GM23248 (cell line): ENCODE measurements at places on chromosomes 2 and 18.

DNA sequence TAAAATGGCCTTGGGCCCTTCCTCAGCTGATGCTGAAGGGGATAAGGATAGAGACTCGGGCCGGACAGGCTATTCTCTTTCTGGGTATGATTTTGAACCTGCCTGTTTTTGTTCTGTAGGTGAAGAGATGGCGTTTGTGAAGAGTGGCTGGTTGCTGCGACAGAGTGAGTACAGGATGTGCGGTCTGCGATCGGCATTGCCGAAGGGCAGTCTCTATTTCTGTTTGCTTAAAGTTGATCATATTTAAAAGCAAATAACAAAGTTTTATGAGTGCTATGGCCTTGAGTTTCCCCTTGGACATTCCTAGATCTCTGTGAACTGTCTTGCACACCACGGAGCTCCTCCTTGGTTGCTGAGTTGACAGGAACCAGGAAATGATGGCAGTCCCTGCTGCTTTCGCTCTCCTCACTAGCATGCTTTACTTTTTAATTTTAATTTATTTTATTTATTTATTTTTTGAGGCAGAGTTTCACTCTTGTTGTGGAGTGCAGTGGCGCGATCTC, 15.7 kb downstream of the PLEKHB2 start:
- H3K27ac ChIP-seq = no peak overlapping the region
- H3K4me3 ChIP-seq = no peak overlapping the region
- peaks cover 8% of the 10 kb centered on the region; the same call in 1 of the 2 replicates for H3K36me3 ChIP-seq
- no peaks in the 10 kb centered on the region for H3K27me3 ChIP-seq
- DNase-seq = no peak

- no peaks in the 10 kb centered on the region for H3K27me3 ChIP-seq
- no peak for DNase-seq
- H3K27ac ChIP-seq = no peak overlapping the region
- H3K4me1 ChIP-seq = no peaks in the 10 kb centered on the region
Measured at GRCh38 chr18:35186291-35187034, 54.4 kb upstream of the ZNF397 start.

GRCh38 chr2:118857677-118858484, 10.4 kb upstream of the EN1 start:
- DNase-seq = no peak
- no peak overlapping the region for H3K4me3 ChIP-seq
- peaks cover 18% of the 10 kb centered on the region for H3K27me3 ChIP-seq

DNA sequence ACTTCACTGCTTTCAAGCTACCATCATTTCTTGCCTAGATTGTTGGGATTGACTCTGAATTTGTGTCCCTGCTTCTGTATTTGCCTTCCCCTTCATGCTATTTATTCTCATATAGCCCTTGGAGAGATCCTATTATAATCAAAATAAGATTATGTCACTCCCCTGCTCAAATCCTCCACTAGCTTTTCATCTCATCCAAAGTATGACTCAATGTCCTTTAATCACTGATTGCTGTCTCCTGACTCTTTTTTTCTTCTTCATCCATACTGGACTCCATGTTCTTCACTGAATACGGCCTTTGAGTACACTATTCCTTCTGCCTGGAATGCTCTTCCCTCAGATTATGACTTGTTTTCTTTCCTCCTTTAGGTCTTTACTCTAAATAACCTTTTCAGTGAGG, 5.0 kb downstream of the RBKS start:
- H3K4me3 ChIP-seq = 0 out of 2 replicates have a peak overlapping the region, but pooled peaks have one; percentile 2
- H3K27me3 ChIP-seq = no peaks in the 10 kb centered on the region
- peak; percentile 54 for DNase-seq
- H3K4me1 ChIP-seq = peaks cover 42% of the 10 kb centered on the region
- H3K27ac ChIP-seq = peak overlapping the region; percentile 49

GRCh38 chr2:49241501-49241900, 87.2 kb upstream of the FSHR start:
- peak; percentile 20 for DNase-seq
- no peak overlapping the region for H3K27ac ChIP-seq
- H3K4me3 ChIP-seq = no peak overlapping the region
- H3K36me3 ChIP-seq = no peaks in the 10 kb centered on the region
- H3K4me1 ChIP-seq = no peaks in the 10 kb centered on the region
- H3K27me3 ChIP-seq = no peaks in the 10 kb centered on the region

GRCh38 chr2:6212491-6212890, 520.3 kb downstream of the SOX11 start:
- H3K4me1 ChIP-seq = no peaks in the 10 kb centered on the region
- no peaks in the 10 kb centered on the region for H3K36me3 ChIP-seq
- H3K27ac ChIP-seq = no peak overlapping the region
- DNase-seq = no peak

DNA sequence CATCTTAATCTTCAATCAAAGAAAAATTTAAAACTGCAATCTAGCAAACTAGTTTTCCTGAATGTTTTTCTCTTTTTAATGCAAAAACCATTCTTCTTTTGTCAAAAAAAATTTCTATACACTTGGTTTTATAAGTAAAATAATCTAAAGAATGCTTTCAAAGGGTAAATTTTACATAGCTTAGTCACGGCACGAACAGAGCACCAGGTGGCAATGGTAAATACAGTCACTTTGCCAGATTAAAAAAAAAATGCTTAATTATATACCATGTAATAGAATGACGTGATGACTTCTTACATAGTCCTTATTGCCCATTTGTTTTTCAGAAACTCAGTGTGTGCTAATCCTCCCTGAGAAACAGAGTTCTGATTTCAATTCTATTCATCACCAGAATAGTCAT, 10.4 kb downstream of the FEZ2 start:
- DNase-seq = no peak
- H3K27ac ChIP-seq = no peak overlapping the region
- no peaks in the 10 kb centered on the region for H3K27me3 ChIP-seq
- no peak overlapping the region for H3K4me3 ChIP-seq
- no peaks in the 10 kb centered on the region for H3K4me1 ChIP-seq
- H3K36me3 ChIP-seq = peaks cover 41% of the 10 kb centered on the region; the same call in 1 of the 2 replicates

DNA sequence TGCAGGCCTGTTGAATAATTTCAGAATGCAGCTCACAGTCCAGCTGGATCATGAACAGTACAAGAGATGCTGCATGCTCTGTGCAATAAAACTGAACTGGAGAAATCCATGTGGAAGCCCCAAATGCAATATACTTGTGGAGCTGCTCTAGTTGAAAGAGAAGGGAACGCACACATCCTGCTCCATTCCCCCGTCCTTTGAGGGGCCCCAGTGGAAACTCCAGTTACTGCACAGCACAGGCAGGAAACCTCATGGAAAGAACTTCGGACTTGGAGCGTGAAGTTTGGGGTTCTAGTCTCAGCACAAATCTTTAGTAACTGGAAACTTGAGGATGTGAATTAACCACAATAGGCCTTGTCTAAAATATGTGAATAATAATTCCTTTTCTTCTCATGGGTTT, 73.2 kb downstream of the PLA2R1 start:
- H3K27me3 ChIP-seq = no peaks in the 10 kb centered on the region
- no peak for DNase-seq
- 0 out of 2 replicates have a peak, but pooled peaks cover 2% of the 10 kb centered on the region for H3K4me1 ChIP-seq

DNA sequence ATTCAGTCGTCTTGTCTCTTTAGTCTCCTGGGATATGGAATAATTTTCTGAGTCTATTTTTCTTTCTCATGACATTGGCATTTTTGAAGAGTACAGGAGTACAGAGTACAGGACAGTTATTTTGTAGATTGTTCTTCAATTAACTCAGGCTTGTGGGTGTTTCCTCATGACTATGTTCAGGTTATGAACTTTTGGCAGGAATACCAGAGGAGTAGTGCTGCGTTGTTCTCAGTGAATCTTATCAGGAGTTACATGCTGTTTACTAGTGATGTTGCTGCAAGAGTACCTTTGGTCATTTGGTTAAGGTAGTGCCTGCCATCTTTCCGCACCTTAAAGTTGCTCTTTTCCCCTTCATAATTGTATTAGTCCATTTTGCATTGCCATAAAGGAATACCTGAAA, 41.3 kb upstream of the AGFG1 start:
- no peak overlapping the region for H3K27ac ChIP-seq
- H3K36me3 ChIP-seq = no peaks in the 10 kb centered on the region
- H3K4me3 ChIP-seq = no peak overlapping the region
- peak; percentile 5 for DNase-seq
- H3K4me1 ChIP-seq = no peaks in the 10 kb centered on the region

DNA sequence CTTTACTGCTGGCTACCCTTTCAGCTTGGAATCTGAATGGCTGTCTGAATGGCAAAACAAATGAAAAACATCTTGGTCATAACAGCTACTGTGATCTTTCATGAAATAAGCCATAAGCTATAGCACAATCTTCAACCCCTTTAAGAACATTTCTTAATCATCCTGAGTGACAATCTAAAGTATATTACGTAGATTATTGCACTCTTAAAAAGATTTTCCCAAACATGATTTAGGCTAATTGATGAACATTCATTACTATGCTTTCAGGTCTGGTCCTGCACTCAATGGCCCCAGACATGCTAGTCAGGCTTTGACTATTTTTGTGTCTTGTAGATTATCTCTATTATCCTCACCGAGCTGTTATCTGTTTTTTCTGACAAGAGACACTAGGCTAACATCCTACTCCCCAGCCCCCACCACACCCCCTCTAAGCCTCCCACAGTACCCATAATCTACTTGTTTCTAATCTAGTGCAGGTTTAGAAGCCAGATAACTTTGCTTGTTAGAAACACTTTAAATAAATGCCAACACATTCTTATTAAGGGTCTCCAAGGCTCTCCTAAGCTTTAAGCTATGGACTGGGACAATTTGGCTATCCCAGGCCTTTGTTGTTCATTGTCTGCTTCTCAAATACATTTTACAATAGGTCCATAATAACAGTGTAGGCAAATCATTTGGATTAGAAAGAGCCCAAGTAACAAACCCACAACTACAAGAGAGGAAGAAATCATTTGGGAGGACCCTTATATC, 4.2 kb downstream of the SMAD2 start:
- DNase-seq = no peak
- no peak overlapping the region for H3K4me3 ChIP-seq
- H3K27ac ChIP-seq = no peak overlapping the region
- H3K36me3 ChIP-seq = no peaks in the 10 kb centered on the region

DNA sequence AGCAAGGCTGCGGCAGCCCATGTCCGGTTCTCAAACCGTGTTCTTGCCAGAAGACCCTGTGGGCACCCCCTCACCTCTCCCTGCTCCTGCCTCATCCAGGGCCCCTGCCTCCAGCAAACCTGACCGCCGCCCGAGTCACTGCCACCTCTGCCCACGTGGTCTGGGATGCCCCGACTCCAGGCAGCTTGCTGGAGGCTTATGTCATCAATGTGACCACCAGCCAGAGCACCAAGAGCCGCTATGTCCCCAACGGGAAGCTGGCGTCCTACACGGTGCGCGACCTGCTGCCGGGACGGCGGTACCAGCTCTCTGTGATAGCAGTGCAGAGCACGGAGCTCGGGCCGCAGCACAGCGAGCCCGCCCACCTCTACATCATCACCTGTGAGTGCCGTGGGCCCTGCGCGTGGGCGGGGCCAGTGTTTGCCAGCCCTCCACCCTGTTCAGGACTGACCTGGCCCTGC, 32.2 kb downstream of the MTERF4 start:
- H3K27me3 ChIP-seq = no peaks in the 10 kb centered on the region
- H3K4me3 ChIP-seq = no peak overlapping the region
- DNase-seq = no peak
- H3K27ac ChIP-seq = no peak overlapping the region
- H3K4me1 ChIP-seq = no peaks in the 10 kb centered on the region

GRCh38 chr2:238561230-238561629, 134.5 kb downstream of the ASB1 start:
- no peaks in the 10 kb centered on the region for H3K4me1 ChIP-seq
- peak; percentile 13 for DNase-seq
- no peak overlapping the region for H3K4me3 ChIP-seq
- no peaks in the 10 kb centered on the region for H3K27me3 ChIP-seq
- H3K27ac ChIP-seq = no peak overlapping the region

DNA sequence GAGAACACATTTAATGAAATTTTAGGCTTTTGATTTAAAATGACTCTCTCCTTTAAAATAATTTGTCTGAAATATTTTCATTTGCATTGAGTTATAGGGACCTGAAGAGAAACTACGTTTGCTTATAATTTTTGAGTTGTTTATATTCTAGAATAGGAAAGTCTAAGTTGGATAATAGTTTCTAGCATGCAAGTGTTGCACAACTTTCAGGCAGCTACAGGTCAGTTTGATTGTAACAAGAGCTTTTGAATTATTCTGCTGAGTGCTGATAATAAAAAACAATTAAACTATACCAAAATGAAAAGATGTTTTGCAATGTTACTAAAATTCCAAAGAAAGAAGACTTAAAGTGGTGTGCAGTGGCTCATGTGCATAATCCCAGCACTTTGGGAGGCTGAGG, 71.0 kb downstream of the PDE1A start:
- H3K36me3 ChIP-seq = no peaks in the 10 kb centered on the region
- no peaks in the 10 kb centered on the region for H3K27me3 ChIP-seq
- H3K27ac ChIP-seq = no peak overlapping the region
- DNase-seq = no peak

DNA sequence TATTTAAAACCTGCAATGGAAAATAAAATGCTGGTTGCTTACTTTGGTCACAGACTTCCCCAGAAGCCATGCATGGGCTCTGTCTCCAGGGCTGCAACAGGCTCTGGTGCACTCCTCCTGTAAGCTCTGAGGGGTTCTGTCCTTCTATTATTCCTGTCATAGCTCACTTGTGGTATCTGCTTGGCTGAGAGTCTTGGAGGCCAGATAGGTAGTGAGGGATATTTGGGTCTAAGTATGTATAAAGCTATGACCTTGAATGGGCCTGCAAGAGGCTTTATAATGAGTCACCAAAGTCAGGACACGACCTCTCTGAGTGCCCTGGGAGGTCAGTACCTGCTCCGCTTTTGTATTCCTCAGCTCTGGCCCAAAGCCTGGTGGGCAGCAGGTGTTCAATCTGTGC, 141.6 kb upstream of the CAPN13 start:
- DNase-seq = no peak
- H3K27me3 ChIP-seq = no peaks in the 10 kb centered on the region
- H3K4me1 ChIP-seq = no peaks in the 10 kb centered on the region
- no peak overlapping the region for H3K27ac ChIP-seq
- H3K4me3 ChIP-seq = no peak overlapping the region
- H3K36me3 ChIP-seq = no peaks in the 10 kb centered on the region

DNA sequence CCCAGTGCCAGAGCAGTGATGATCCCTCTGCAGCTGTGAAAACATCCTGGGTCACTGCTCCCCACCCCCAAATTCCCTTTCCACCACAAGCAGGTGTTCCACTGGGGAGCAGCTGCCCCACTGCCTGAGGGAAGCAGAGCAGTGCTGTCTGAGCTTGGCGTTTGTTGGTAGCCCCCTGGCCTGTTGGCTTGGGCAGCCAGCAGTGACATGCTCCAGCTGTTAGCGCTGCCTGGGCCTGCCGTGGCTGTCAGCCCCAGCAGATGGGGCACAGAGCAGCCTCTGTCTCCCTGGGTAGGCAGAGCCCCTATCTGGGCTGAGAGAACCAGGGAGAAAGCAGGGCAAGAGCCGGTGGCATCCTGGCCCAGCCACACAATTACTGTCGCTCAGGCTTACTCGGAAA, 247.7 kb downstream of the GLI2 start:
- peaks cover 16% of the 10 kb centered on the region; the same call in 1 of the 2 replicates for H3K36me3 ChIP-seq
- no peaks in the 10 kb centered on the region for H3K27me3 ChIP-seq
- no peak overlapping the region for H3K4me3 ChIP-seq
- no peak overlapping the region for H3K27ac ChIP-seq
- H3K4me1 ChIP-seq = no peaks in the 10 kb centered on the region

- H3K36me3 ChIP-seq = peaks cover 14% of the 10 kb centered on the region; the same call in 1 of the 2 replicates
- H3K4me3 ChIP-seq = no peak overlapping the region
- DNase-seq = no peak
Measured at GRCh38 chr2:238475034-238475433, 48.3 kb downstream of the ASB1 start.

- no peak overlapping the region for H3K4me3 ChIP-seq
- no peaks in the 10 kb centered on the region for H3K36me3 ChIP-seq
- H3K27me3 ChIP-seq = no peaks in the 10 kb centered on the region
- H3K4me1 ChIP-seq = no peaks in the 10 kb centered on the region
- DNase-seq = no peak
Measured at GRCh38 chr2:214674278-214674677, 135.2 kb downstream of the BARD1 start.
